ENCODE measurements at places on chromosomes 6 and 20. TPM values are rescaled to one million over a fixed set of nuclear protein-coding genes. Genes with fewer than 3 reads are reported as not detected.

DNA sequence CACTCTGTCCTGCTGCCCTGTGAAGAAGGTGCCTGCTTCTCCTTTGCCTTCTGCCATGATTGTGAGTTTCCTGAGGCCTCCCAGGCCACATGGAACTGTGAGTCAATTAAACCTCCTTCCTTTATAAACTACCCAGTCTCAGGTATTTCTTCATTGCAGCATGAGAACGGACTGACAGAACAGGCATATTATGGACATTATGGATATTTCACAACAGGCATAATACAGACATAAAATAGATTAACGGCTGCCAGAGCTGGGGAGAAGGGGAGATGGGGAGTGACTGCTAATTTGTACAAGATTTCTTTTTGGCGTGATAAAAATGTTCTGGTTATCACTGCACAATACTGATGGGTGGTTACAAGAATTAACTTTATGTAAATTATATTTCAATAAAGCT is 29.4 kb downstream of the TRPC4AP start:
- no peak for DNase-seq

GRCh38 chr20:58300321-58300720 is 9.2 kb upstream of the RAB22A start:
- DNase-seq: no peak

- no peak for DNase-seq
Measured at GRCh38 chr6:7131390-7131789, 23.6 kb downstream of the RREB1 start.

DNA sequence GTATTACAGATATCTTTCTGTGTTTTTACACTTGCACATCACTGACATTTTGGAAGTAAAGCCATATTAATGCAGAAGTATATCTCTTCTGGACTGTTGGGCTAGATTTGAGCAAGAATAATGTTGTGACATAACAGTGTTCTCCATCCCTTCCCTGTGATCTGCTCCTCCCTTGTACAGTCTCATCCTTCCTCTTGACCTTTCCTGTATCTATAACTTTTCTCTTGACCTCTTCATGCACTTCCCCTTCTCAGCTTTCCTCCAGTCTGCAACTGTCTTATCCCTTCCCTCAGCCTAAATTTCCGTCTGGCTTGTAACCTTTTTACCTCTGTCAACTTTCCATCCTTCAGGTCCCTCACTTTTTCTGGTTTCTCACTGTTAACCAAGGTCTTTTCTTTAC is 29.8 kb downstream of the NCOA3 start:
- DNase-seq: no peak

THBD gene
- 17.1 TPM for total RNA-seq

- peak; percentile 7 for DNase-seq
Measured at GRCh38 chr6:38638941-38639497, 710 bp downstream of the BTBD9 start.

CST9L gene
- total RNA-seq: not detected

GRCh38 chr6:77030929-77031674 is 432.2 kb downstream of the HTR1B start:
- DNase-seq: peak; percentile 37

DNA sequence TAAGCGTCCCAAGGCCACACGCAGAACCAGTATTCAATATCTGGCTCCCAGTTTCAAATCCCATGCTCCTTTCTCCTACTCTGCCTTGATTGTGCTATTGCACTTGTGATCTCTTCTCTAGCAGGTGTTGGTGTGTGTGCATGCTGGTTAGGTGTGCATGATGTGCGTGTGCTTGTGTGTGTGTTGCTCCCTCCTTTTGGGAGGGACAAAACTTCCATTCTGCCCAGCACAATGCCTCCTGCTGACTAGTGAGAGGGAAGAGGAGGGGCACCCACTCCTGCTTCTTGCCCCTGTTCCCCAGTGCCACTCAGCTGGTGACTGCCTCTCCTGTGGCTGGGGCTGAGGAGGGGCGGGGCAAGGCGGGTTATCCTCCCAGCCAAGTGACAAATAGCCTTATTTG is 19.7 kb downstream of the CD40 start:
- DNase-seq: no peak

C6orf15 gene
- 0.62 TPM for total RNA-seq

DNA sequence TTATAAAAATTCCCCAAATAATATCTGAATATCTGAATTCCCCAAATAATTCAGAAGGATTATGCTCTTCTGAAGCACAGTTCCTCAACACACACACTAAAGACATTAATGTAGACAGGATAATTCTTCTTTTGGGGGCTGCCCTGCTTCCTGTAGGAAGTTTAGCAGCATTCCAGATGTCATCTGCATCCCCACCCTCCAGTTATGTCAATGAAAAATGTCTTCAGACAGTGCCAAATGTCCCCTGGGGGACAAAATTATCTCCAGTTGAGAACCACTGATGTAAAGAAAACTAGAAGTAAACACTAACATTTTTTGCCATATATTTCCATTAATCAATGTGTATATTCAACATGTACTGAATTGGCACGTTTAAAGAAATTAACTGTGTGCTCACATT is 25.9 kb upstream of the NAA20 start:
- DNase-seq: no peak

AURKA gene
- 8.0 TPM for total RNA-seq

GRCh38 chr6:110098511-110099116 is 80.9 kb downstream of the WASF1 start:
- no peak for DNase-seq

HMGN3 gene
- total RNA-seq: 40.9 TPM

SLC32A1 gene
- not detected for total RNA-seq

- DNase-seq: no peak
Measured at GRCh38 chr6:14070457-14070856, 47.1 kb upstream of the CD83 start.

CYP24A1 gene
- total RNA-seq: 0.04 TPM
